T47D (cell line): ENCODE measurements at places on chromosomes 6 and 20.

DNA sequence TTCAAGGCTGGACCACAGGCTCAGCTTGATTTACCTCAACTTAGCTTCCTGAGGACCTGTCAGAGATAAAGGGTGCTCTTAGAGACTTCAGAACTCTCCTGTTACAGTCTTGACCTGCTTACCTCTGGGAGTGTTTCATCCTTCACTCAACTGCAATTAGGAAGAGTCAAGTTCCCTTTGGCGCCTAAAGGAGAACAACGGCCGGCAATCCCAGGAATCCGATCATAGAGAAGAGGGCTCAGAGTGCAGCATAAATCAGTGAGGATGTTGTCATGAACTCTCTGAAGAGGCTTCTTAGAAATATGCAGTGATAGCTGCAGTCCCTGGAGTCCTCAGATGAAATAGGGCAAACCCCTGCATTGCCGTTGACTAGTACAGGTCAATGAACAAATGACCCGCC is 36.4 kb downstream of the LYRM2 start:
- no peak for DNase-seq

GRCh38 chr20:62318400-62319345 is 15.9 kb downstream of the ADRM1 start:
- DNase-seq = peak; percentile 42

- no peak for DNase-seq
These were observed 318.7 kb downstream of the THBS2 start for GRCh38 chr6:168934660-168935627.

DNA sequence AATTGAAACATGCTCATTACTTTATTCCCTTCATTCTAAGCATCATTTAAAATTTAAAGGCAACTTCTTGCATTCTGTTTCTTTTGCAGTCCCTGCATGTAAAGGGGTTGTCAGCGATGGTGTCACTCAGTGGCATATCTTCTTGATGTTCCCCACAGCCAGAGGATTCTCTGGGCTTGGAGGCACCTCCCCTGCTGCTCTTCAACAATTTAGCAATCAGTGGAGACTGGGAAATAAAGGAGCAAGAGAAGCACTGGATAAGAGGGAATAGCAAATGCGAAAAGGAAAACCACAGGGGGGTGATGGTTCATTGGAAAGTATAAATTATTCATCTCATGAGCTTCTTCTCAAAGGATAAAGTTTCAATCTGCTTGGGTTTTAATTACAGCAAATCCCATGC is 30.7 kb upstream of the MC3R start:
- no peak for DNase-seq

GRCh38 chr6:124076336-124077048 is 272.8 kb downstream of the NKAIN2 start:
- DNase-seq = no peak

DNA sequence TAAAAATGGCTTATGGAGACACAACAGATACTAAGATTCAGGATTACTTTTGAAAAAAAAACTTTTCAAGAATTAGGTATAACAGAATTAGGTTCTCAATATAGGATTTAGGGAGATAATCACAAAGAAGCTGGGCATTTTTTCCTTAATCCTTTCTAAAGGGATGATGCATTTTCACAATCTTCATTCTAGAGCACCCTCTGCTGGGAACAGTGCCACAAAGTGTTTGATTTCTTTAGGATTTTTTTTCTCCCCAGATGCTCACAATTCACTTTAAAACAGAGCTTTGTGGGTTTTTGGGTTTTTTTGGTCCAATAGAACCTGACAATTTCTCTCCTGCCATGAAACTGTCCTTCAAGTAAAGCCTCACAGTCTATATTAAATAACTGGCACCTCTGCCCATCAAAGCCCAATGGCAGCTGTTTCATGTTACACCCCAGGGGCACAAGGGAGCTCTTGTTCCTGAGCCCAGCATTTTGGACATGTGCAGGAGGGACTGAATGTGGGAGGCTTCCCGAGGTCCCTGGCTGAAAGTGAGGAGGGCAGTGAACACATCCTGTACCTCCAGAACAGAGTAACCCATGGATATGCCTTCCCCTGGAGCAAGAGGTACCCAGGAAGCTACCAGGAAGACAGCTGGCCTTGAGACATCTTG is 39.7 kb downstream of the PREP start:
- DNase-seq = no peak

GRCh38 chr6:150685860-150686259 is 86.2 kb downstream of the PLEKHG1 start:
- peak; percentile 47 for DNase-seq

- DNase-seq = no peak
These were observed 43.1 kb upstream of the ZNF337 start for GRCh38 chr20:25739615-25740320.

DNA sequence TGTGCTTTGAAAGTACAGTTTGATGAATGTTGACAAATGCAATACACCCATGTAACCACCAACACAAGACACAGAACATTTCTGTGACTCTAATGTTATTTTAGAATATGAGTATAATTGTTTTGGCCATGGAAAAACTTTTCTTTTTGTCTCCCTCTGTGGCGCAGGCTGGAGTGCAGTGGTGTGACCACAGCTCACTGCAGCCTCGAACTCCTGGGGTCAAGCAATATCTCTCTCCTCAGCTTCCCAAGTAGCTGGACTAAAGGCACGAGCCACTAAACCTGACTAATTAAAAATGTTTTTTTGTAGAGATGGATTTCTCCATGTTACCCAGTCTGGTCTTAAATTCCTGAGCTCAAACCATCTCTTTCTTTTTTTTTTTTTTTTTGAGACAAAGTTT is 20.3 kb upstream of the BCAS4 start:
- DNase-seq = no peak

DNA sequence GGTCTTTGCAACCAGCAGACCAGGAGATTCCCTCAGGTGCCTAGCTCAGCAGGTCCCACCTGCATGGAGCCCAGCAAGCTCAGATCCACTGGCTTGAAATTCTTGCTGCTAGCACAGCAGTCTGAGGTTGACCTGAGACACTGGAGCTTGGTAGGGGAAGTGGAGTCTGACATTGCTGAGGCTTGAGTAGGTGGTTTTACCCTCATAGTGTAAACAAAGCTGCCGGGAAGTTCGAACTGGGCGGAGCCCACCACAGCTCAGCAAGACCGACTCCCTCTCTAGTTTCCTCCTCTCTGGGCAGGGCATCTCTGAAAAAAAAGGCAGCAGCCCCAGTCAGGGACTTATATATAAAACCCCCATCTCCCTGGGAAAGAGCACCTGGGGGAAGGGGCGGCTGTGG is 34.3 kb downstream of the PRSS35 start:
- DNase-seq = no peak

GRCh38 chr6:127458817-127459216 is 372 bp downstream of the KIAA0408 start:
- DNase-seq = no peak

DNA sequence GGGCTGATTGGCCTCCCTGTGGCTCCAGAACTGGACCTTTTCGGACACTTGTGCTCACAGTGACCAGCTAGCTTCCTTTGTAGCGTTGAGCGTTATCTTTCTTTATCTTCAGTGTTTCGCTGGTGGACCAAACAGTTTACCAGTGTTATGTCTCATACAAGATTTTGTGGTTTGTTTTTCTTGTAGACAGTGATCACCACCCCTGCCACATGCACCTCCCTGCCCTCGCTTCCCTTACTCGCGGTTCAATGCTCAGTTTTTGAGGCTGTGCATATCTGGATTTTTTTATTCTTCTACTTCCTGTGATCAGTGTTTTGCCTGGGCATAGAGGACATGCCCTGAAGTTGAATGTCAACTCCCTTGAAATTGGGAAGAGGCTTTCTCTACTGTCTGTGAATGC is 16.4 kb downstream of the MYT1 start:
- DNase-seq = no peak

- no peak for DNase-seq
These were observed 124.1 kb downstream of the SULF2 start for GRCh38 chr20:47660983-47661700.
